ENCODE measurements at places on chromosomes 1 and 21.

GRCh38 chr1:1356796-1357401 lies 1.5 kb downstream of the MXRA8 start:
- DNase-seq = no peak

- no peak for DNase-seq
These were observed 29.2 kb upstream of the NEXN start for GRCh38 chr1:77859248-77859647.

DNA sequence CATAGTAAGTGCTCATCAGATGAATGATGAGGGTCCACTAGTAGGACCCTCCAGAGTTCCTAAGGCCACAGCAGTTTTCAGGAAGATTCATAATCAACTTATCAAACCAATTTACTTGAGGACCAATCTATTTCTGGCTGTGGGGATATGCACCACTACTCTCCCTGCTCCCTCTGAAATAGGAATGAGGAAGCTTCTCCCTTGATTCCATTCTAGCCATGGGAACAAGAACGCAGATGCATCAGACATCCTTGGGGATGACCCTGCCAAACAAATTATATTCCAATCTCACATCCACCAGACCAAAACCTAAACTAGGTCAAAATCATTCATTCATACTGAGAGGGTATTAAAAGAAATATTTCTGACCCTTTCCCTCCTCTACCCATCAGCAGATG lies 31.5 kb downstream of the JAK1 start:
- DNase-seq = no peak

- DNase-seq = no peak
These were observed 71.6 kb upstream of the CNIH3 start for GRCh38 chr1:224544346-224545110.

DNA sequence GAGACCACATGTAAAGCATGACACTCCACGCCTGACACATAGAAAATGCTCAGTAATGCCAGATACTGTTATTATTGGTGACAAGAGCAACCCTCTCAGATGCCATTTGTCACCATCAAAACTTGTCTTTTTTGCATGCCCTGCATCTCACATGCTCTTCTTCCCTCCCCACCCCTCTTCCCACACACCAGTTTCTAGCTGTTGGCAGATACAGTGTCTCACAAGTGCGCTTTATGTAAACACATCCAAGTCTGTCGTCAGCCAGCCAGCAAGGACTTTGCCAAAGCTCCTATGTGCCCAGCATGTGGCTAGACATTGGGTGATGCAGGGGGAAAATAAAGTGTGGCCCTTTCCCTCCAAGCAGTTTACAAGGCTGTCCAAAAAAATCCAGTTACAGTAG lies 44.9 kb upstream of the EPHA8 start:
- no peak for DNase-seq

DNA sequence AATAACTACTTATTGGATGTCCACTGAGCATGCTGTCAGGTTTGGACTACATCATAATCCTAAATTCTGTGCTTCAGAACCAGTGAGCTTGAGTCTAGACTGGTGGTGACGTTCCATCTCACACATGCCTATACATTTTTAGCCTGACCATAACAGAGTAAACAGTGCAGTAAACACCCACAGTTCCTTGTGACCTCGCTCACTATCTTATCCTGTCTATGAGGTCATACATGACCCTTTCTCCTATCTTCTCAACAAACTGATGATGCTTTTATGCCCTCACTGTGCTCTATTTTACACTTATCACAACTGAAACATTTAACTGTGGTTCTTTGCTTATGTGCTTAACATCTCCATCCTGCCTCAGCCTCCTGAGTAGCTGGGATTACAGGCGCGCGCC lies 91.2 kb downstream of the ENAH start:
- DNase-seq = no peak

DNA sequence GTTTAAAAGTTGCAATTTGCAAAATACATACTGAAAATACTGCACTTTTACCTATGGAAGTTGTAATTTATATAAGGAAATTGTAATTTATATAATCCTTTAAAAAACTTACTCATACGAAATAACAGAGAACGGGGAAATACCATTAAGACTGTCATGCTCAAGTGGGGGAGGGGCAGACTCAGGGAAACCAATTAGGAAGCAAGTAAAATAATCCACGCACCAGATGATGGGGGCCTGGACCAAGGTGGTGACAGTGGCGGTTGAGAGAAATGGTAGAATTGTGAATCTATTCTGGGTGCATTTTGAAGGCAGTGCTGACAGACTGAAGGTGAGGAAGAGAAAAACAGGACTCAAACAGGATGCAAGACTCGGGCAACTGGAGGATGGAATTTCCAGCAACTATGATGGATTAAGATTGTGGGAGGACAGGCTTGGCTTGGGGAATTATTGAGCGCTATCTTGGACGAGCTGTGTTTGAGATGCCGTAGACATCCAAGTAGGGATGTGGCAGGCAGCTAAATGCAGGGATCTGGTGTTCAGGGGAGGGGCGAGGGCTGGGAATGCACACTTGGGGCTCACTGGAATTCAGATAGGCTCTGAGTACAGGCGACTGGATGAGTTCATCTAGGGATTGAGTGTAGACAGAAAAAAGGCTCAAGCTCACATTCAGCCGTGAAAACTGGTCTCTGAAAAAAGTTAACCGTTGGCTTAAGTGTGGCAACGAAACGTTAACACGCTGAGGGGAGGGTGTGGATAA lies 977 bp downstream of the LCA5L start:
- DNase-seq = no peak

- no peak for DNase-seq
These were observed 667 bp downstream of the ZDHHC18 start for GRCh38 chr1:26827106-26827604.

DNA sequence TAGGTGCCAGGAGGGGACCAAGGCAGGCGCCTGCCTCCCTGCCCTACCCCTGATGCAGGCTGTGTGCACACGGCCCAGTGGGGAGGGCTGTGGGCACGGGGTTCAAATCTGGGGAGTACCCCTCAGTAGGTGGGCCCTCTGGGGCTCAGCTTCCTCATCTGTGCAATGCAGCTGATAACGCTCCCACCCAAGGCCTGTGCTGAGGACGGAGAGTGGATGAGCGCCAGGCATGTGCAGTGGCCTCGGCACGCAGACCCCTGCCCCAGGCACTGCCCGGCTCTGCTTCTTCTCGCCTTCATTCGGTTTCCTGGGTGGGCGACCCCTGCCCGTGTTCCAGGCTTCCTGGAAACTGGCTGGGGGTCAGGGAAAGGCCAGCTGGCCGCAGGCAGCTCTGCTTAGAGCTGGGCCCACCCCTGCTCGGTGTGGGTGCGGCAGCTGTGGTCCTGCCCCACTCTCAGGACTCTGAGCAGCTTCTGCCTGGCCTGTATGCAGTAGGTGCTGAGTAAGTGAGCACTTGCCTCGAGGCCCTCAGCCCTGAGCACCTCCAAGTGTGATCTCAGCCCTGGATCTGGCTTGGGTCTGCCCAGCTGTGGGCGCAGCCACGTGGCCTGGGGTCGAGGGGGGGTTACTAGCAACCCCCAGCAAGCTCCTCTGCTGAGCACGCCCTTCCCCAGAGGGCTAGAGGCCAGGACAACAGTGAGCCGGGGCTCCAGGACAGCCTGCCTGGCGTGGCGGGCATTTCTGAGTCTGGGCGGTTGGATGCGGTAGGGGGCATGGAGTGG lies 11.9 kb upstream of the TNFRSF14 start:
- no peak for DNase-seq

- no peak for DNase-seq
These were observed 12.6 kb upstream of the CD34 start for GRCh38 chr1:207923561-207923960.

DNA sequence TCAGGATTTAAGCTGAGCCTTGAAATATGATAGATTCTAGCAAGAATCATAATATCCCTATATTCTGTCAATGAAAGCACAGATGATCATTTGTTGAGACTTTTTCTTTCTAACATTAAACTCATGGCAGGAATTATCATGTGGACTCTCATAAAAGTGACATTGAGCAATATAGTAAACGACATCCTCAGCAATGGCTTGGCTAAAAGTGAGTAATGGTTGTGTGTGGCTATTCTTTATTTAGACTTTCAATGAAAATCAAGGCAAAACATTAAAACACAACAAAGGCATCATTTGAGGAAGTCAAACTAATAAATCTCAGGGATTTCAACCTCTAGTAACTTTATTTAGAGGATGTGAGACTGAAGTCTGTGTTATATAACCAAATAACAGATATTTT lies 257.8 kb upstream of the ADGRL4 start:
- DNase-seq = no peak

GRCh38 chr1:93814795-93815340 lies 64.1 kb downstream of the DNTTIP2 start:
- DNase-seq = no peak

GRCh38 chr21:43919871-43920801 lies 55.1 kb downstream of the AGPAT3 start:
- DNase-seq = no peak

DNA sequence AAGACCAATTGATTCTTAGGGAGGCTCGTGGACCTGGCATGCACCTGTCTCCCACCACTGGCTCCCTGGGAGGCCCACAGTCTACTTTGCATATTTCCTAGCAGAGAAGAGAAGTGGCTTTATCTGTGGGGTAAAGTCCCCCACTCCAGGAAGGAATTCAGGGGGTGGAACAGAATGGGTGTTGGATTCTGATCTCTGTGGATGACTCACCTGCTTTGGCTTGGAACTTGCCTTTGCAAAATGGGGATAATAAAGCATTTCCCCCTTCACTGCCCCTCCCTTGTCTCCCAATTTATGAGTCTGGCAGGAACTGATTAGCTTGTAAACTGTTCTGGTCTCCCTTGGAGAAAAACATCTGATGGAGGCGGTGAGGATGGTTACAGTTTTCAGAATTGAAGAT lies 21.2 kb upstream of the OTUD3 start:
- no peak for DNase-seq
